ENCODE measurements at places on chromosomes 6 and 20.

DNA sequence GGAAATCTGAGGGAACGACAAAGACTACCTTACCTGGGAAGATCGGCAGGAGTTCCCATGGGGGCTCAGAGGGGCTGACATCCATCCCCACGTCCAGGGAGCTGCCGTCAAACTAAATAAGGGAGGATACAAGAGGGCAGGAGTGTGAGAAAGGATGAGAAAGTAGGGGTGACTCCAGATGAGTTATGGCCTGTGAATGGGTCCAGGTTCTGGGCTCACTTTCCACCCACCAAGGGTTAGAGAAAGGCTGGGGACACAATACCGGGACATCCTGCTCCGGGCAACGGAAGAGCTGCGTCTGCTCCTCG is 683 bp downstream of the ATF6B start:
- no peak for DNase-seq

GRCh38 chr6:72580281-72580940 is 41.5 kb upstream of the KCNQ5 start:
- DNase-seq: no peak

DNA sequence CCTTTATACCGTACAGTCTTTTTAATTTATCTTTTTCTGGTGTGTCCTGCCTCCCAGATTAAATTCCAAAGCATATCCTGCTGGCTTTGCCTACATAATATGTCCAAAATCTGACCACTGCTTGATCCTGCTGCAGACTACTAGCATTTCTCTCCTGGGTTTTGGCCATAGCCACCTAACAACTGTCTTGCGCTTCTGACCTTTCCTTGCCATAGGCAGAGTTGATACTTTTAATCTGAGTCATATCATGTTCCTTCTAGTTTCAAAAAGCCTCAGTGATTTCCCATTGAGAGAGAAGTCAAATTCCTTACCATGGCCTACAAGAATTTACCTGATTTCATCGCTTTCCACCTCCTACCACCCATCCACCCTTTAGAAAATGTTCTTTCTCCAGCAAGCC is 104.8 kb downstream of the BCKDHB start:
- no peak for DNase-seq

- DNase-seq: no peak
Observed at GRCh38 chr20:44126445-44126844, 60.5 kb downstream of the JPH2 start.

DNA sequence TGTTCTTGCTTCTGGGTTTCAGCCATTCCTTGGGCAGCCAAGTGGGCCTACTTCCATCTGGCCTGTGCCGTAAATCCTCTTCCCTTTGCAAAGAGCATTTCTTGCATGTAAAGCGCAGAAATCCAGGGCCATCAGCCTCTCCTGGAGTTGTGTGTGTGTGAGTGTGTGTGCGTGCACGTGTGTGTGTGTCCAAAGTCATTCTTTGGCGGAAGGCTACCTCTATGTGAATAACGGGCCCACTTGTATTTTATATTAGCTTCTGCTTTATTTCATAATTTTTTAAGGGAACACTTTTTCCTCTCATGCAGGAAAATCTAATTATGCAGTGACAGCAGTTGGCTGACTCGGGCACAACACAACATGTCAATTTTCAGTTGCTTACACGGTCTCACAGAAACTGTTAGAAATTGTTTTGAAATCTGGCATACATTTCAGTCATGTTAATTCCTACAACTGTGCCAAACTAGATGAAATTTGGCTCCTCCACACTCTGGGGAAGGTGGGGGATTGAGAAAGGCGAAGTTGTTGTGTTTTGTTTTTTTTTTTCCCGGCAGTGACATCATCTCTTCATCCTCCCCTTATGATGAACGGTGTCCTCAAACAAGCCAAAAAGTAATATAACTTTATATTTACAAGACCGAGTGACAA is 223.7 kb upstream of the TSHZ2 start:
- DNase-seq: no peak

DNA sequence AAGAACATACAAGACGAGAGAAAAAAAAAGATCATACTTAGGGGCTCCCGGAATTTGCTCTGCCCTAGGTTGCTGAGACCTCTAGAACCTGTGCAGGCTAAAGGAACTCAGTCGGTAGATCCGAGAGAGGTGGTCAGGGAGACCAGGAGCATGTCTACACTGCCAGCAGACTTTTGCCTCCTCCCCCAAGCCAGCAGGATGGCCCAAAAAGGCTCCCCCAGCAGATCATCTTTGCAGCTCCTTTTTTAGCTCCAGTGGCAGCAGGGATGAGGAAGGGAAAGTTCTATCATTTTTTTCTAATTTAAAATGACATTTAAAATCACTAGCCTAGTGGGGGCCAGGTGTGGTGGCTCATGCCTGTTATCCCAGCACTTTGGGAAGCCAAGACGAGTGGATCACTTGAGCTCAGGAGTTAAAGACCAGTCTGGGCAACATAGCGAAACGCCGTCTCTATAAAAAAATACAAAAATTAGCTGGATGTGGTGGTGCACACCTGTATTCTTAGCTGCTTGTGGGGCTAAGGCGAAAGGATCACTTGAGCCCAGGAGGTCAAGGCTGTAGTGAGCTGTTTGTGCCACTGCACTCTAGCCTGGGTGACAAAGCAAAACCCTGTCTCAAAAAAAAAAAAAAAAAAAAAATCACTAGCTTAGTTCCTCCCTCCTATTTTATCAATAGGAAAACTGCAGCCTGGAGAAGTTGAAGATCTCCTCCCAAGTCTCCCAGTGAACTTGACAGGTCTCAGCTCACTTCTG is 69.3 kb upstream of the MYL9 start:
- DNase-seq: no peak

DNA sequence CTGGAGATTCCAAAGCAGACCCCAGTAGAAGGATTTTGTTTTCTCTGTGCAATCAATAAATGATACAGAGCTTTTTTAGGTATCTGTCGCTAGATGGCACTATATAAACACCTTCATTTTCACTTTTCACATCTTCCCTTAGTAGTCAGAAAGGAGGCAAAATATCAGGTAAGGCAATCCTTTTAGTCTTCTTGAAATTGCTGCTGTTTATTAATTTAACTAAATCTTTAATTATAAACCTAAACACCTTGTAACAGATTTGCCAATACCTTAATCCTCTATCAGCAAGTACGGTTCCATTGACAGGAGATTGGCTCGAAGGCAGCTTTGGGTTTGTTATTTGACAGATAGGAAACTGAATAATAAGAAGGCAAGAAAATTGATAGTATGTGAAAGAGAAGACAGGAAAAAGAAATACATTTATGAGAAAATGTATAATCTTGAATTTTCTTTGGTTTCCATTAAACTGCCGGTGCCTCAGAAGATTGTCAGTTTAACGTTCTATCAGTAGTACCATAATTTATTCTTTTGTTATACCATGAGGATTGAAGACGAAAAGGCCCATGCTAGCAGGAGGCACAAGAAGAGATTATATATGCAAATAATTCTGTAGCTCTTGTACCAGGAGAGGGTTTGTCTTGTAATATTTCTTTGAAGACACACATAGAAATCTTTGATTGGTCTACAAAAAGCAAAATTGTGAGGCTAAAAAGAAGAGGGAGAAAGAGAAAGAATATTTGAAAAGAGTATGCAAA is 23.5 kb upstream of the IBTK start:
- DNase-seq: no peak

- DNase-seq: no peak
Observed at GRCh38 chr6:128570680-128571063, 50.3 kb upstream of the PTPRK start.

DNA sequence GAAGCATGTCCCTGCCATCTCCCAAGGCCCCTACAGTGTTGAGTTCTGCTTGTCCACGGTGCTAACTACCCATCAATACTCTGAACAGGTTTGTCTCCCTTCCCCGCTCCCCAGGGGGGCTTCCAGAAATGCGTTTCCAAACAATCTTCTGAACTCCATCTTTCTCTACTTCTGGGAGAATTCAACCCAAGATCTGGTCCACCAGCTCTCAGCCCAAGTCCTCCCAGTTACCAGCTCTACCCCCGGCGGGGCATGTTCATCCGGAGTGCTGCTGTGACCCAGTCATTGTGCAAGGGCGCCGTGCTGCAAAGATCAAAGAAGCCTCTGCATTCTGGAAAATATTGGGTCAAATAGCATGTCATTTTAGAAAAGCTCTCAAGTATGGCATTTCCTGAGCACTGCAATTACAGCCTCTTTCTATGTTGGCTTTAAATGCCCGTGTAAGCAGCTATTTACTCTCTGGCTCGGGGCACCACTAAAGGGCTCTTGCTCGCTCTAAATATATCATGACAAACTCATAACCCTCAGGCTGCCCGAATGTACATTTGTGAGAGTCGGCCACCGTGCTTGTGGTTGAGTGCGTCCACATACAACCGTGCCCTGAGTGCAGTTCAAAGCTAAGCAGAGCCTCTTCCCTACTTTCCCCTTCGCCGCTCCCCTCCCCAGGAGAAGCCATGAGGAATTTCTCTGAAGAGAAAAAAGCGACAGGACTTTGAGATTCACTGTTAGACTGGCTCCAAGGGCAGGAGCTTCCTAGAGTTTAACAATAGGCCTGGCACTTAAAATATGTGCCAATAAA is 71.6 kb downstream of the BANF2 start:
- DNase-seq: no peak

- no peak for DNase-seq
Observed at GRCh38 chr6:22102671-22103070, 194.2 kb downstream of the PRL start.

- no peak for DNase-seq
Observed at GRCh38 chr6:396126-396520, 4.6 kb downstream of the IRF4 start.

DNA sequence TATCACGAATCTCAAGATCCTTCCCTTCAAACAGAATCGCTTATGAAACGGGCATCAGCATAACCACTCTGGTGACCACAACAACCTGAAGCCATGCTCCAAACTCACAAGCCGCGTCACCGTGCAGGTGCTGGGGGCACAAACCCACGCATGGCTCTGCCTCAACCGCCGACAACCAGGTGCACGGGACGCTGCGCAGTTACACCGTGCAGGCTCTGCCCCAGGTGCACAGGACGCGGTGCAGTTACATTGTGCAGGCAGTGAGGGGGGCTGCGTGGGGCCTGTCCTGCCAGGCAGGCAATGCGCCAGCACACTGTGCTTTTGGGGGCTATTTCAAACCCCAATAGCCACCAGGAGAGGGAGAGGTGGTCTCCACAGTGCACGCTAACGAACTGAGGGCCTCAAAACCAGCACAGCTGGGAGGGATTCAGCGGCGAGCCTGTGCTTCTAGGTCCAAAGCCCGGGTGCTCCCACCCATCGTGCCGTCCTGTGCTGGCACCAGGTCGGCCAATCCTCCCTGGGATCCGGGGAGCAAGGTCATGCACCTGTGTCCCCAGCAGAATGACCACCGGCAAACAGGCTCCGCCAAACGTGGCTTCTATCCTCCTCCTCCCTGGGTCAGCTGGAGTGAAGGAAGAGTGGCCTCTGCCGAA is 35.8 kb downstream of the ZBTB46 start:
- no peak for DNase-seq

DNA sequence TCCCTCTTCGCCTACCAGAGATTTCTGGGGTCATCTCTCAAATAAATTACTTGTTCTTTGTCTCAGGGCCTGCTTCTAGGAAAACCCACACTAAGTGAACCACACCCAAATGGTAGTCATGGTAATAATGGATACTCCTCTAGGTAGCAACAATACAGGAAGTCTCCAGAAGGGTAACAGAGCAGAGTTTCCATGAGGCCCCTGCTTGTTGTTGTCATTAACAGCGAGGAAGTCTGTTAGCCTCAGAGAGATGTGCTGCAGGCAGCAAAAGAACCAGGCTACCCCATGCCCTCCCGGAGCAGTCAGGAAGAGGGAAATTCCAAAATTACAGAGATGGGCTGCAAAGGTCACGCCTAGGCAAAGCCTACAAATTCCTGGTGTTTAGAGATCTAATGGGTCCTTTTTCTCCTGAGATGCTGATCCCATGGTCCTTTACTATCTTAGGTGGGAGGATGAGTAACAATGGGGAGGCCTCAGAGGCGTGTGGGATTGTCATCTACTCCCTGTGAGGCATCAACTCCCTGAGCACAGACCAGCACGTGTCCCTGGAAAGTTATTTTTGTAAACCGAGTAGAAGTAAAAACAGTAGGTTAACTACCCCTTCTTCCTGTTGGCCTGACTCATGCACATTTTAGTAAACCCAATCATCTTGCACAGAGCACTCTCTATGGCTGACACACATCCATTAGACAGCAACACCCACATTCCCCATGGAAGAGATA is 10.1 kb downstream of the ISM1 start:
- DNase-seq: no peak

DNA sequence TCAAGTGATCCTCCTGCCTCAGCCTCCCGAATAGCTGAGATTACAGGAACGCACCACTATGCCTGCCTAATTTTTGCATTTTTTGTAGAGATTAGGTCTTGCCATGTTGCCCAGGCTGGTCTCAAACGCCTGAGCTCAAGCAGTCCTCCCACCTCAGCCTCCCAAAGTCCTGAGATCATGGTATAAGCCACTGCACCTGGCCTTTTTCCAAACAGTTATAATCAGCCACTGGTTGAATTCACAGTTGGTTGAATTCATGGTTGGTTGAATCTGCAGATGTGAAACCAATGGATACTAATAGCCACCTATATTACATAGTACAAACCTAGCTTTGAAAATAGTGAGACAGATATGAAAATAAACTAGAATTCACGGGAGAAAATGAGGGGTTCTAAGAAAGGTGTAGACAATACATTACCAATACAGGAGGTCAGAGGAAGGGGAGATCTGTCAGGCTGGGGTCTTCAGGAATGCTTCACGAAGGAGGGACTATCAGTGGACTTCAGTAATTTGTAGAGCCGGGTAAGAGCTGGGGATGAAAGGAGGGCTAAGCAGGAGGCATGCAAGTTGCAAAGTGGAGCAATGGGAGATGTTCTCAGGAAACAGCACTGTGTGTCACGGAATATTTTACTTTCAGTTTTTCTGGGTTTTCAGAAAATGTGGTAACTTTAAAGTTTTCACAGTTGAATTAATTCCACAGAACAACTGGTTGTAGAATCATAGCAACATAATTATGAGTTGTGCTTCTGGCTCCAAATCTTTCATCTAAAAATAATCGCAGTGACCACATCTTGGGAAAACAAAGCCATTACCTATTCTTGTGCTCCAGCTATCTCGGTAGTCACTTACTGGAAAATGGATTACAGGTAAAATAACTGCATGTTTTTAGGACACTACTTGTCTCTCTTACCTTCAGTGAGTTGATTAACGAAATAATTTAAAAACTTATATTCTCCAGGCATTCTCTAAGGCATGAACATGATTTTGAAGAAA is 12.9 kb upstream of the CEP85L start:
- no peak for DNase-seq

DNA sequence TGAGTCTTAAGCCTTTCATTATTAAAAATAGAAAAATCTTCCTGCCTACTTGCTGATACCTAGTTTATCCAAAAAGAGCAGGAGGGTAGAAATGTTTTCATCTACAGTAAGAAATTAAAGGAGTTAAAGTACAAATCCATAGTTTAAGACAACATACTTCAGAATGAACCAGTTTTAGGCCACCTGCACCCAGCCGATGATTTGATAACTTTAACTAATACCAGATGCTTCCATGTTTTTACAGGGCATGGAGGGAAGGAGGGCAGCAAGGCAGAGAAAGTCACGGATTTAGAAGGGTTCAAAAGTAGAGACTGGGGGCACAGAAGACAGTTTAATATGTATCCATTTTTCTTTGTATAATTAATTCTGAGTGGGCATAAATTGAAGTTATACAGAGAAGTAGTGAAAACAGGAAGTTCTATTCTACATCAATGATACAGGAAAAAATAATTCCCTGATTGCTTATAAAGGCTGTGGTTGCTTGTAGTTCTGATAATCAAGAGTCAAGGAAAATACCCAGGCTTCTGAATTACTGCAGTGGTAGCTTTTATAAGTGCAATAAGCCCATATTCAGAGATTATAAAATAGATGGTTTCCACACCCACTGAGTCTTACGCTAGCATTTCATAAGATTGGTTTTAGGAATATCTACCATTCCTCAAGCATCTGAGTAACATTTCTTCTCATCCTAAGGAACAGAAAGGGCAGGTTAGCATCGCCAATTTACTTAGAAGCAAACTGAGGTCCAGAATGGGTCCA is 72.0 kb downstream of the GMDS start:
- DNase-seq: no peak
